ENCODE measurements at places on chromosomes 13 and 19.
A peak's percentile ranks its signal among the peaks of the same experiment; 100 is the strongest.

- no peak for DNase-seq
Observed at GRCh38 chr19:17861542-17862402, 2.1 kb downstream of the RPL18A start.

- no peak for DNase-seq
Observed at GRCh38 chr19:3135961-3136683, at the start of gene GNA15. GNA15 (plus strand) TSS chr19:3136033; CDS start chr19:3136451, 418 bp downstream.

- no peak for DNase-seq
Observed at GRCh38 chr13:85896516-85897450, 97.6 kb upstream of the SLITRK6 start.

DNA sequence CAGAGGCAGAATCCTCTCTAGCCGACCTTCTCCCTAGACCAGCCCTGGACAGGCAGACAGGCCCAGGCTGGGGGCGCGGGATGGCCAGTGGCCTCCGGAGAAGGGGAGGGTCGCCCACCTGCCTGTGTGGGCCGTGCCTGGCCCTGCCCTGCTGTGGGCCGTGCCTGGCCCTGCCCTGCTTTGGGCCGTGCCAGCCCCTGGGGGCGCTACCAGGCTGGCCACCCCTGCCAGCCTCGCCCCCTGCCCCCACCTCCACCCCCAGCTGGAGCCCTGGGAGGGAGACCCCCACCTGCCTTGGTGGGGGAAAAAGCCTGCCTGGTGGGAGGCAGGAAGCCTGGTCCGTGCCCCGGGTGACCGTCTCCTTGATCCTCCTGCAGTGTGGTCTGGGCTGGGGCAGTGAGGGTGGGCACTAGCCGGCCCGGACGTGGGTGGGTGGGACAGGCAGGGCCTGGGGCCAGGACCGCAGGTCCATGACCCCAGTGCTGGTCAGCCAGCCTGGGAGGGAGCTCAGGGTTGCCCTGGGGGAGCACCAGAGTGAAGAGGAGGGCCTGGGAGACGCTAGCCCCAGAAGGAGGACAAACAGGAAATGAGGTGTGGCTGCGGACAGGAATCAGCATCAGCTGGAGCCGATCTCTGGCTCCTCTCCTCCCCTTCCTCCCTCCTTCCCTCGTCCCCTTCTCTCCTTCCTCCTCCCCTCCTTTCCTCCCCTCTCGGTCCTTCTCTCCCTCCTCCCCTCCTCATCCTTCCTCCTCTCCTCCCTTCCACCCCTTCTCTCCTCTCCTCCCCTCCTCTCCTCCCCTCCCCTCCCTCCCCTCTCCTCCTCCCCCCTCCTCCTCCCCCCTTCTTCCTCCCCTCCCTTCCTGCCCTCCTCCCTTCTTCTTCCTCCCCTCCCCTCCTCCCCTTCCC, 5.1 kb upstream of the MKNK2 start:
- DNase-seq: peak; percentile 35

DNA sequence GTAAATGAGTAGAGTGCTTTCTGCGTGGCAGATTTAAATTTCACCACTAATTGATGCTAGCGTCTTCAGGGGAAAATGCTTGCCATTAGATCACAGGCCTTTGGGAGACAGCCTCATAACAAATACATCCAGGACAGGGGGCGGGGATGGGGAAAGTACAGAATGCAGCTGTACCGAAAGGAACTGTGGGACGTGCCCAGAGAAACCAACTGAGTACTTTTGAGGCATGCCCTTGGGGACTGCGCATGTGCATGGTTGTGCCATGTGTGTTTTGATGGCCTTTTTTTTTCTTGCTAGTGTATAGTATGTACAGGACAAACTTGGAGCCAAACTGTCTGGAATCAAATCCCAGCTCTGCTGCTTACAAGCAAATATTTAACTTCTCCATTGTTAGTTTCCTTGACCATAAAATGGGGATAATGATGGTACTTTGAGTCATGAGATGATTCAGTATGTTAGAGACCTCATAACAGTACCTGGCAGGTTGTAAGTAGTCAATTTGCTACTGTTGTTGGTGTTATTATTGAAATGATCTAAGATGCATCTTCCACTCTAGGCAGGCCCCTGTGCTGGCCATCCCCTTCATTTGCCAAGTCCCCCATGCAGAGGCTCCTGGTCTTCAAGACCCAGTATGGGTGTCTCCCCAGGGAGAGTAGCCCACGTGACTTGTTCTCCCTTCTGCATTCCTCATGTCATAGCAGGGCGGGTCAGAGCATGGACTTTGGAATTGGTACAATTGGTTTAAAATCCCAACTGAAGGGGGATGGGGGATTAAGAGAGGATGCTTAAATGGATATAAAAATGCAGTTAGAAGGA, 68.3 kb upstream of the NPAS1 start:
- DNase-seq: no peak

DNA sequence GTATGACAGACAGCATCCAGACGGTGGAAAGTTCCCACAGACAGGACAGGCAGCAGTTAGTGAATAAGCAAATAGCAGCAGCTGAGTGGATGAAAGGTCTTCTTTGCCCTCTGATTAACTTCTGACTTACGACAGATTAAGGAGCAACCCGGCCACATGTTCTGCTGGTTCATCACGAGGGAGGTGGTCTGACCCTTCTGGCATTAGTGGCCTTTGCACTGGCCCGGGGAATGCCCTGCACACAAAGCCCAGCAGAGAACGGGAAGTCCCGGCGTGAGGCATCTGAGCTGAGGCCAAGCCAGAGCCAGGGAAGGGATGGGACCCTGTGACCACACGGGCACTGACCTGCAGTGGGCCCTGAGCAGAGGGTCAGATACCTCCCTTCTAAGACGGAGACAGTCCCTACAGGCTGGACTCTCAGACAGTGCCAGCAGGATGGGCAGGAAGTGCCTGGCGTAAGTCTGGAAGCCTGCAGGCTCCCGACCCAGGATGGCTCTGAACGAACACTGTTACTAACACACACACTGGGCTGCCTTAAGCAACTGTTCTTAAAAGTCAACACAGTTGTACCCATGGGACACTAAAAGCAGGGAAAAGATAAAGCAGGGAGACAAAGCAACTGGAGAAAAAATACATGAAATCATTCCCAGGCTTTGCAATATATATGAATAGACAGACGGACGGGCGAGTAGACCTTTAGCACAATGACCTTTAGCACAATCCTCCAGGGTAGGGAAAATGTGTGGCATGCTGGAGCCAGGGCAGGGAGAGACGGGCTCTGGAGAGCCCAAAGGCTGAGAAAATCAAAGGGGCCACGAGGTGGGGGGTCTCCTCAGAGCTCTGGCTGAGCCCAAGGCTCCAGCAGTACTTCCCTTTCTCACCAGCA, 6.3 kb downstream of the C19orf12 start:
- DNase-seq: no peak

DNA sequence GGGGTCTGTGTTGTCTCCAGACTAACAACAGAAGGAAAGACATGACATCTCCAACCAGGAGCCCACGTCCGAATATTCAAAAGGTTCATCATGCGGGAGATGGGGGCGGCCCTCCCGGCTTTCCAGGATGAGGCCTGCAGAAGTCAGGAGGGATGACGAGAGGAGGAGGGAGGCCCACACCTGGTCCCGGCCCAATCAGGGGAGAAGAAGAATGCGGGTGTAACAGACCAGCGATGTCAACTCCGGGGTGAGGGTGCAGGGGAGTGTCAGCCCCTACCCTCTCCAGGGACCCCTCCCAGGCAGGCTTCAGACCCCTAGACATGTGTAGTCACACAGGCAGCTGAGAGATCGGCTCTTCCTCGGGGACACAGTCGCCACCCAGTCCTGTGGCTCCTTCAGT, 275.3 kb upstream of the ZNF507 start:
- DNase-seq: no peak

- DNase-seq: no peak
Observed at GRCh38 chr13:39578821-39579291, 24.1 kb downstream of the LHFPL6 start.

- DNase-seq: no peak
Observed at GRCh38 chr19:46692918-46693722, 23.8 kb downstream of the PRKD2 start.

DNA sequence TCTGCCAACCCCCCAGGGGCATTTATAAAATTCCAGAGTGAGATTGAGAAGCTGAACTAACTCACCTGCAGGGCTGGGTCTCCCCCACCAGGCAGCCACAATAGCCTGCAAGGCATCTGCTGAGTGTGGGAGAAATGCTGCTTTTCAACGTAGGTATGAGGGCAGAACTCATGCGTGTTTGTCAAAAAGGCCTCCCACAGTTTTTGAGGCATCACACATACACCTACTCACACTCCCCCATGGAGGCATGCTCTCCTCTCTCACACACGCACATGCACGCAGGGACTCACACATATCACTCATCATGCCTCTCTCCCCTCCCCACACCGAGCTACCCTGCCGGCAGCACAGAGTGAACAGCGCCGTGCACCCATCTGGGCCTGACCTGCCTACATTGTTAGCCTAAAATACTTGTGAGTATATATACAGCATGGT, 390.5 kb downstream of the FGF9 start:
- DNase-seq: no peak

- no peak for DNase-seq
Observed at GRCh38 chr19:5128936-5129389, 160.1 kb downstream of the KDM4B start.

DNA sequence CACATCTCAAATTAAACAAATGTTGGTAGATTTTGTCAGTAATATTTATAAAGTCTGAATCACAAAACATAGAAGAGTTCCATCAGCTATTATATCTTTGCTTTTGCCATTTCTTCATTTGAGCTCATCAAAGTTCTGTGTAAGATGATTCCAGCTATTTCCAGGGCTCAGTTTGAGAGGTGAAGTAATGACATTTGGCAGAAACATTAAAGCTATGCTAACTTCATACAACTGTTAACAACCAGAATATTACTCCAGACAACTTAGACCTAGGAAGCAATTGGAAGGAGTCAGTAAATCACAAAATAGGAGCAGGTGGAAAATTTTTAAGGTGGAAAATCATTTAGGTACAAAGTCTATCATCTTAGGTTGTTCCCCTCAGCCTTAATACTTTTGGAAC, 76.2 kb upstream of the CSNK1A1L start:
- no peak for DNase-seq

DNA sequence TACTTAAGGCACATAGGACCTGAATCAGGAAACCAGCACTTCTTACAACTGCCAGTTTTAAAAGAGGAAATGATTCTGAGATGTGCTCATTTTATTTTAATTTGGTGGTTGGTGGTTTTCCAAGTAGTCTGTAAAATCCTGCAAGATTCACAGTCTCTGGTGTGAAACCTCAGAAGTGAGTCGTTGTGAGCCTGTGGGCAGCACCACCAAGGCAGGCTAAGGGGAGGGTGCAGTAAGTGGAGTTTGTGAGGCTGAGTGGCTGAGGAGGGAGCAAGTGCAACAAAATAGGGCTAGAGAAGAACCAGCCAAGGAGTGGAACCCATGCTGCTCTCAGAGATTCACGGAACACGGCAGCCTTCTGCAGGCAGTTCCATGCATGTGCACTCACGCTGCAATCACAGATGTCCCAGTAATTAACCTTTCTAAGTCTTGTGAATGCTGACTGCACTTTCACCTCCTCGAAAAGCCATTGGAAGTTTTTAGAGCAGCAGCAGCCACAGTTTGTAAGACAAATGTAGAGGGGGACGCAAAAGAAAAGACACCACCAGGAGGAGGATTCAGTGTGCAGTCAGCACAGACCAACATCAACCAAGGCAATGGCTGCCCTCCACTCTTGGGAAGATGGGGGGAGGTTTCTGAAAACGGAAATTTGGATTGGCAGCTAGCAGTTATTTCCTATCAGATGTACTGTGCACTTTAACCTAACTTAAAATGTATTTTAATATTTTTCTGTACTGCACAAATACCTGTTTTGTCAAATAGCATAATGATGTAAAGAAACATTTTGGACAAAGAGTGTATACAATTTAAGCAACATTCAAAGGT, 44.9 kb downstream of the ESD start:
- DNase-seq: no peak

GRCh38 chr13:70171151-70171550, 62.9 kb upstream of the KLHL1 start:
- peak; percentile 42 for DNase-seq

GRCh38 chr19:1356508-1356865, 27.2 kb upstream of the NDUFS7 start:
- no peak for DNase-seq
